ENCODE measurements at places on chromosomes 16 and 17. TPM values are rescaled to one million over a fixed set of nuclear protein-coding genes. Genes with fewer than 3 reads are reported as not detected.

- H3K27me3 ChIP-seq: no peaks in the 10 kb centered on the region
- no peak overlapping the region for H3K27ac ChIP-seq
- no peak overlapping the region for H3K4me3 ChIP-seq
- peaks cover 7% of the 10 kb centered on the region for H3K4me1 ChIP-seq
Measured at GRCh38 chr16:69319381-69319780, 8.2 kb downstream of the VPS4A start.

- H3K4me3 ChIP-seq: no peak overlapping the region
- H3K27ac ChIP-seq: no peak overlapping the region
- H3K27me3 ChIP-seq: no peaks in the 10 kb centered on the region
Measured at GRCh38 chr17:17305281-17305801, 2.2 kb downstream of the NT5M start.

Gene ATP6V0C
- 93.4 TPM for total RNA-seq

GRCh38 chr16:56424791-56425438, 430 bp downstream of the AMFR start:
- no peaks in the 10 kb centered on the region for H3K27me3 ChIP-seq
- peak; percentile 92 for DNase-seq
- H3K4me1 ChIP-seq: peaks cover 26% of the 10 kb centered on the region

DNA sequence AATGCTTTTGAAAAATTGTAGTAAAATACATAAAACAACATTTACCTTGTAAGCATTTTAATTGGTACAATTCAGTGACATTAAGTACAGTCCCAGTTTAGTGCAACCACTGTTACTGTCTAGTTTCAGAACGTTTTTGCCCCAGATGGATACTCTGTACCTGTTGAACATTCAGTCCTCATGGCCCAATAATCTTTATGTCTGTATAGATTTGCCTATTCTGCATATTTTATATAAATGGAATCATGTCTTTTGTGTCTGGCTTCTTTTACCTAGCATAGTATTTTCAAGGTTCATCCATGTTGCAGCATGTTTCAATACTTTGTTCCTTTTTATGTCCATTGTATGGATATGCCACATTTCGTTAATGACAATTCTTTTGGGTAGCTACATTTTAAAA, 37.2 kb downstream of the TENT4B start:
- DNase-seq: no peak
- H3K36me3 ChIP-seq: no peaks in the 10 kb centered on the region
- peaks cover 6% of the 10 kb centered on the region for H3K4me1 ChIP-seq
- no peaks in the 10 kb centered on the region for H3K27me3 ChIP-seq
- H3K27ac ChIP-seq: no peak overlapping the region

- no peak overlapping the region for H3K4me3 ChIP-seq
- H3K4me1 ChIP-seq: no peaks in the 10 kb centered on the region
- H3K27me3 ChIP-seq: peaks cover 4% of the 10 kb centered on the region
- H3K36me3 ChIP-seq: no peaks in the 10 kb centered on the region
- DNase-seq: peak; percentile 42
Measured at GRCh38 chr17:3688027-3688553, 7.9 kb downstream of the P2RX5 start.

Gene C17orf100
- total RNA-seq: 2.7 TPM

DNA sequence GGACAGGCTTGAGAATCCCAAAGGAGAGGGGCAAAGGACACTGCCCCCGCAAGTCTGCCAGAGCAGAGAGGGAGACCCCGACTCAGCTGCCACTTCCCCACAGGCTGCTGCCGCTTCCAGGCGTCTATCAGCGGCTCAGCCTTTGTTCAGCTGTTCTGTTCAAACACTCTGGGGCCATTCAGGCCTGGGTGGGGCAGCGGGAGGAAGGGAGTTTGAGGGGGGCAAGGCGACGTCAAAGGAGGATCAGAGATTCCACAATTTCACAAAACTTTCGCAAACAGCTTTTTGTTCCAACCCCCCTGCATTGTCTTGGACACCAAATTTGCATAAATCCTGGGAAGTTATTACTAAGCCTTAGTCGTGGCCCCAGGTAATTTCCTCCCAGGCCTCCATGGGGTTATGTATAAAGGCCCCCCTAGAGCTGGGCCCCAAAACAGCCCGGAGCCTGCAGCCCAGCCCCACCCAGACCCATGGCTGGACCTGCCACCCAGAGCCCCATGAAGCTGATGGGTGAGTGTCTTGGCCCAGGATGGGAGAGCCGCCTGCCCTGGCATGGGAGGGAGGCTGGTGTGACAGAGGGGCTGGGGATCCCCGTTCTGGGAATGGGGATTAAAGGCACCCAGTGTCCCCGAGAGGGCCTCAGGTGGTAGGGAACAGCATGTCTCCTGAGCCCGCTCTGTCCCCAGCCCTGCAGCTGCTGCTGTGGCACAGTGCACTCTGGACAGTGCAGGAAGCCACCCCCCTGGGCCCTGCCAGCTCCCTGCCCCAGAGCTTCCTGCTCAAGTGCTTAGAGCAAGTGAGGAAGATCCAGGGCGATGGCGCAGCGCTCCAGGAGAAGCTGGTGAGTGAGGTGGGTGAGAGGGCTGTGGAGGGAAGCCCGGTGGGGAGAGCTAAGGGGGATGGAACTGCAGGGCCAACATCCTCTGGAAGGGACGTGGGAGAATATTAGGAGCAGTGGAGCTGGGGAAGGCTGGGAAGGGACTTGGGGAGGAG, at the start of gene CSF3:
Gene CSF3 (plus strand): TSS at position 436 of the 993 bp plus-strand sequence. CDS start 35 bp downstream, at position 471.
- H3K27me3 ChIP-seq: no peaks in the 10 kb centered on the region
- DNase-seq: no peak
- peak within 1 kb of the TSS; percentile 77 for H3K27ac ChIP-seq
- peaks cover 61% of the 10 kb centered on the region for H3K4me1 ChIP-seq
- peak within 1 kb of the TSS; percentile 35 for H3K4me3 ChIP-seq

- DNase-seq: no peak
- H3K4me3 ChIP-seq: no peak overlapping the region
- H3K27me3 ChIP-seq: no peaks in the 10 kb centered on the region
- H3K4me1 ChIP-seq: peaks cover 31% of the 10 kb centered on the region
Measured at GRCh38 chr17:28339431-28339830, 3.9 kb downstream of the TNFAIP1 start.

DNA sequence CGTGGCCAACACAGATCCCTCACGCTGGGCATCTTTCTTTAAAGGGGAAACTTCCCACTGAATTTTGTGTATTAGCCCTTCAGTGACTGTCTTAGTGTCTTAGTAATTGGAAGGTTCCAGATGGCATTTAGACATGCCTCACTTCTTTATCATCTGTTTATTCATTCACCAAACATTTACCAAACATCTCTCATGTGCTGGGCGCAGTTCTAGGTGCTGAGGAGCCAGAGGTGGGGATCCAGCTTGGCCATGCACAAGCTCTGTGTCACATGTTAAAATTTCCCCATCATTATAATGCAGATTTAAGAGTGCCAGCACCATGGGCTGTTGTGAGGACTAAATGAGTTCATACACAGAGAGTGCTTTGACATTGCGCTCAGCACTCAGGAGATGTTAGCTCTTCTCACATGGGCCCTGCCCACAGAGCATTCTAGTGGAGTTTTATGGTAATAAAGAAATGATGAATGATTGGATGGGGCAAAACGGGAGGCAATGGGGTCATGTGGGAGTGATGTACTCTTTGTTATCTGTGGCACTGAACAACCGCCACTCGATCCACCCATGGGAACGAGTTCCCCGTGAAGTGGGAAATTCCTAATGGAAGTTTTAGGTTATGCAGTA, 119.7 kb downstream of the SNX29 start:
- no peaks in the 10 kb centered on the region for H3K36me3 ChIP-seq
- H3K4me1 ChIP-seq: peaks cover 58% of the 10 kb centered on the region
- no peak for DNase-seq

DNA sequence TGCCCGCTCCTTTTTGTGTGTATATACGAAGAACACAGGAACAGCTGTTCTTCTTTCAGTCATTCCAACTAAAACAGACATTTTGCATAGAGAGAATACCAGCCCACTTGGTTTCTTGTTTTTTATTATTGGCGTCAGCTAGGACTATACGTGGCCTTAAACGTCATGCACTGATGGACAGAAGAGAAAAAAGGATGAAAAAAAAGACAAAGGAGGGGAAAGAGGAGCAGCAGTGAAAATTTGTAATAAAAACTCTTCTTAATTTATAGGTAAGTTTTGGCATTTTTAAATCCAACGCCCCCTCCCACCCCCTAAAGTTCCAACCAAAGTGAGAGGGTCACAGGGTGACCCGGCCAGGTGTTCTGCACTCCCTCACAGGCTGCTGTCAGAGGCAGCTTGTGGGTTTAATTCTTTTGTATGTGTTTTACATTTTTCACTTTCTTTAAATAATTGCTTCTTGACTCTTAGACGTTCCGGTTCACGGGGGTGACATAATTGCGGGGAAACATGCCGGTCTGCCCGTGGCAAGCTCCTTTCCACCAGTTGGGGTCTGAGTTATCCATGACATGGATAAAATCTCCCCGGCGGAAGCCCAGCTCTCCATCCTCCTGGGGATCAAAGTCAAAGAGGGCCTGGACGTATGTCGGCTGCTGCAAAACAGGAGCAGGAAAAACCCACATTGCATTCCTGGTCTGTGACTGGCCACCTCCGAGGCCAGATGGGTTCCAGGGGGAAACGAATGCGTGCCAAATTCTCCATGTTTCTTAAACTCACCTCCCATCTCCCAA, 30.9 kb upstream of the SLC25A19 start:
- peaks cover 55% of the 10 kb centered on the region for H3K36me3 ChIP-seq
- no peak for DNase-seq
- no peak overlapping the region for H3K4me3 ChIP-seq
- H3K4me1 ChIP-seq: peaks cover 6% of the 10 kb centered on the region
- no peaks in the 10 kb centered on the region for H3K27me3 ChIP-seq
- H3K27ac ChIP-seq: no peak overlapping the region

Gene CDH5
- total RNA-seq: 58.6 TPM

- no peak overlapping the region for H3K4me3 ChIP-seq
- H3K27ac ChIP-seq: peak overlapping the region; percentile 41
- peaks cover 23% of the 10 kb centered on the region for H3K36me3 ChIP-seq
- H3K27me3 ChIP-seq: no peaks in the 10 kb centered on the region
Measured at GRCh38 chr17:796609-797008, 14.5 kb downstream of the MRM3 start.

DNA sequence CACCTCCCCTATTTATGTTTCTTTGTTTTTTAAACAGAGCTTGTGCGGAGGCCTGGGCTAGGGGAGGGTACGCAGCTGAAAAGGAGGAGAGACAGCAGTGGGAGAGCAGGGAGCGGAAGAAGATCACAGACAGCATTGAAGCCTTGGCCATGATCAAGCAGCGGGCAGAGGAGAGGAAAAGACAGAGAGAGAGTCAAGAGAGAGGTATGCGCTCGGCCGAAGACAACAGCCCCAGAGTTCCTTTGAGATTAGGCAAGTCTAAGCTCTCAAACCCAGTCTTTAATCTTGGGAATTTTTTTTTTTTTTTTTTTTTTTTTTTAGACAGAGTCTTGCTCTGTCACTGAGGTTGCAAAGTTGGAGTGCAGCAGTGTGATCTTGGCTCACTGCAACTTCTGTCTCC, 20.6 kb downstream of the DNAAF1 start:
- no peak for DNase-seq
- H3K36me3 ChIP-seq: no peaks in the 10 kb centered on the region
- H3K27ac ChIP-seq: no peak overlapping the region
- H3K4me3 ChIP-seq: no peak overlapping the region
- H3K27me3 ChIP-seq: no peaks in the 10 kb centered on the region

DNA sequence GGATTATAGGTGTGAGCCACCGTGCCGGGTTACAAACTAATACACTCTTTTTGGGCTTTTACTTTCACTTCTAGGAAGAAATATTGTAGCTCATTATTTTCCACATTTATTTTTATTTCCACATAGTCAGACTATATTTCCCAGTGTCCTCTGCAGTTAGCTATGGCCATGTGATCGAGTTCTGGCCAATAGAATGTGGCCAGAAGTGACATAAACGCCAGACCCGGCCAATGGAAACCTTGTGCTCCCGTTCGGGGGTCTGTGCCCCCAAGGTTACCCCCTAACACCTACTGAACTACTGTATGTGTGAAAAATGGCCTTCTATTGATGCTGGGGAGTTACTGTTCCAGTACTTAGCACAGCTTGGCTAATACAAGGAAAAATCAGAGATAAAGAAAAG, 13.2 kb upstream of the RPTOR start:
- no peaks in the 10 kb centered on the region for H3K36me3 ChIP-seq
- no peak overlapping the region for H3K27ac ChIP-seq
- H3K27me3 ChIP-seq: no peaks in the 10 kb centered on the region
- no peak overlapping the region for H3K4me3 ChIP-seq
- no peak for DNase-seq

DNA sequence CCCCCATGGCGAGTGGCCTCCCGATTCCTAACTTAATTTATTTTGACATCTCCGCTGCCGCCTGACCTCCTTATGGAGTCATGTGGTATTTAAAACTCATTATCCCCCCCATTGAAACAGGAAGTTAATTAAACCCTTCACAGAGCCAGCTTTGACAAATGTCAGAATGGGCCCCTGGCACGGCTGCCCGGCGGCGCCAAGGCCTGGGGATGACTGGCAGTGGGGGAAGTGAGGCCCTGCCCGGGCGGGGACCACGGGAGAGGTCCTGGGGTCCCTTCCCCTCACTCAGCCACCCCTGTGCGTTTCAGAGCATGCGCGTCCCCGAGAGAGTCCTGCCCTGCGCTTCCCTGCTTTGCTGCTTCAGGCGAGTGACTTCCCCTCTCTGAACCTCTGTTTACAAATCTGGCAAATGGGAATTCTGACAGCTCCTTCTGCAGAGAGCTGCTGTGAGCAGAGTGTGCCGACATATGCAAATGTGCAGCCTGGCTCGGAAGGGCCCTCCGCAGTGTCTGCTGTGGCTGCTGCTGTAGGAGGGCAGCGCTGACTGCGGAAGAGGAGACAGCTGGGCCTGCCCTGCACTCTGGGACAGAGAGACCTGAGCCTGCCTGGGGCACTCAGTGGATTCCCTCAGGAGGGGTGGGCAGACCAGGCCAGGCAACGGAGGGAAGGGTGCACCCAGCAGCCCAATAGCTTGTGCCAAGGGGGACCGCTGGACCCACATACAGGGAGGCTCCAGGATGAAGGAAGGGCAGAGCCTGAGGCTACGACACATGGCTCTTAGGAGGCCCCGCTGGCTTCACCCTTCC, 4.4 kb upstream of the ZFPM1 start:
- no peak overlapping the region for H3K27ac ChIP-seq
- DNase-seq: no peak
- no peaks in the 10 kb centered on the region for H3K36me3 ChIP-seq
- H3K4me1 ChIP-seq: peaks cover 18% of the 10 kb centered on the region
- H3K27me3 ChIP-seq: no peaks in the 10 kb centered on the region

- DNase-seq: peak; percentile 83
- no peaks in the 10 kb centered on the region for H3K36me3 ChIP-seq
- H3K27ac ChIP-seq: peak overlapping the region; percentile 78
- no peak overlapping the region for H3K4me3 ChIP-seq
Measured at GRCh38 chr17:83203073-83203471, 123.7 kb downstream of the METRNL start.

DNA sequence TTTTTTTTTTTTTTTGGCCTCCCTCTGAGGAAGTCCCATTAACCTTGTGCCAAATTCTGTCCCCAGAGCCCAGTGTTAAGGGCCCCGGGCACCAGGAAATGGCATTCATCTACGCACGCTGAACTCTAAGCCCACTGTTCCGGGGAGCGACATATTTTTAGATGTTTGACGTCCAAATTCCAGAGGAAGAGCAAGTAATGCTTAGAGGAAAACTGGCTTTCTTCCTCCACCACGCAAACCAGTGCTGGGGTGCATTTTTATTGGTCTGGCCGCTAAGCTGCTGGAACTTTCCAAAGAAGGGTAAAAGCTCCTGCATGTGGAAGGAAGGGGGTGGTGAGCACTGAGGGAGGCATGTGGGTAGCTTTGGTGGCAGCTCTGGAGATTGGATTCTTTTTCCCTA, 8.3 kb downstream of the WFDC1 start:
- DNase-seq: no peak
- no peaks in the 10 kb centered on the region for H3K36me3 ChIP-seq
- peaks cover 28% of the 10 kb centered on the region for H3K4me1 ChIP-seq
- H3K4me3 ChIP-seq: no peak overlapping the region
- peak overlapping the region; percentile 73 for H3K27ac ChIP-seq
